ENCODE measurements at places on chromosomes 12 and 14.

GRCh38 chr14:102777711-102778337 lies 575 bp downstream of the TRAF3 start:
- DNase-seq, result no peak

DNA sequence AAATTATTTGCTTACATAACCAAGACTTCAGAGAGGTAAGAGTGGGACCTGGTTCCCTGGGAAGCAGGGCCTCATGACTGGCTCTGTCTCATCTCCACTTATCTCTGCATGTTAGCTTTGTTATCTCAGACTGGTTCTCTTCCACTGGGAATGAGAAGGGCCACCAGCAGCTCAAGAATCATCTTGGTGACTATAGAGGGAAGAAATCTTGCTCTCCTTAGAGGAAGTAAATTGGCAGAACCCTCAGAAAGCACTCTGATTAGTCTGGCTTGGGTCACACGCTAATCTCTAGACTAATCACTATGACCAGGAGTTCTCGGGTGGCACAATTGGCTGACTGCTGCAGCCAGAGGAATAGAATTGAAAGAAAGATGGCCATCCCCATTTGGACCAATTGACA lies 110.8 kb upstream of the KRAS start:
- no peak for DNase-seq

GRCh38 chr12:124352839-124353238 lies 57.9 kb downstream of the RFLNA start:
- no peak for DNase-seq

GRCh38 chr12:4719821-4720636 lies at the start of gene GALNT8:
TSS of gene GALNT8 (plus strand) at chr12:4720400. CDS start at chr12:4720678, 278 bp downstream.
- DNase-seq, result no peak

DNA sequence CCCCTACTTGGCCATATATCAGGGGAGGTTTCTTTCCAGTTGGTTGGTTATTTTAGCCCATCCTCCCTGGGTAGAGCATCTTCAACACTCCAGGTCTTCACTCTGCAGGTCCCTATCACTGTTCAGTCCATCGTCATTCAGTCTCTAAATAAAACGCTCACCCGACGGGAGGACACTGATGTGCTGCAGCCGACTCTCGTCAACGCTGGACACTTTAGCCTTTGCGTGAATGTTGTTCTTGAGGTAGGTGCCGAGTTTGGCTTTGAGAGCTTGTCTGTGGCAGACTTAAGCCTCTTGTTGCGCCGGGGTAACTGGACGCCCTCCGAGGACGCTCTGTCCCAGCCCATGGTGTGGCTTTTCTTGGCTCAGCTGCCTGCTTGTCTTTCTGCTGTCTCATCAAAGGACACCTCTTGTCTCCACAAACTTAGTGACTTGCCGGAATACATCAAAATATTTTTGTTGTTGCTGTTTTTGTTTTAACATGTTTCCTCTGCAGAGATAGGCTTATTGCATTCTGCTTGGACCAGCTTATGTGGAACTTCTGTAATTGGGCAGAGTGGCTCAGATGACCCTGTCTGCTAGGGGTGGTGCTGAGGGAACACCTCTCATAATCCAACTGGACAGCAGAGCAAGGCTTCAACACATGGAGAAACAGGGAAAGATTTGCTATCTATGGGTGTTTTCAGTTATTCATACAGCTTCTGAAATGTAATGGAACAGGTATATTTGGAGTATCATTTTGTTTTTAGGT lies 26.5 kb downstream of the TCTN1 start:
- no peak for DNase-seq

DNA sequence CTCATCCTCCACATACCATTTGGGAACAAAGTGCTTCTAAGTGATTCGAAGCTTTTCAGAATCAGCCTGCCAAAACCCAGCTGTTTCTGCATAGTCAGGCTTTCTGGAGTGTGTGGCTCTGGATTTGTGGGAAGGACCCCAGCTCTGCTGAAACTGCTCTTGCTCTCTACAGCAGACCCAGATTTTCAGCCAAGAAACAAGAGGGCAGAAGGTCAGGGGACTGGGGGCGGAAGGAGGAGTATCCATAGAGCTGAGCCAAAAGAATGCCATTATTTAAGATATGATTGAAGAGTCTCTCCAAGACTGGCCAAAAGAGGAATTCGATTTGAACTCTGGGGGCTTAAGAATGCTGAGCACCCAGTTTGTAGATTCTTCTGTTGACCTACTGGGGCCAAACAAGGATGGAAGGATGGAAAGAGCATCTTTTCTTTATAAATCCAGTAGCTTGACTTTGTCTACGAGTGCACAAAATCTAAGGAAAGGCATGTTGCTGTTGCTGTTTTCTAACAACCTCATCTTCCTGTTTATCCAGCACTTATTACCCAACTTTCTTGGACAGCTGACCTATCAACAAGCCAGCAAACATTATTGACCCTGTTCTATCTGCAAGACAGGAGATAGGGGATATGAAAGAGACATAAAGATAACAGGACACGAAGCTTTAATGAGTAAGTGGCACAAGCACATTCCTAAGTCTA lies 29.2 kb downstream of the FBLN5 start:
- no peak for DNase-seq

DNA sequence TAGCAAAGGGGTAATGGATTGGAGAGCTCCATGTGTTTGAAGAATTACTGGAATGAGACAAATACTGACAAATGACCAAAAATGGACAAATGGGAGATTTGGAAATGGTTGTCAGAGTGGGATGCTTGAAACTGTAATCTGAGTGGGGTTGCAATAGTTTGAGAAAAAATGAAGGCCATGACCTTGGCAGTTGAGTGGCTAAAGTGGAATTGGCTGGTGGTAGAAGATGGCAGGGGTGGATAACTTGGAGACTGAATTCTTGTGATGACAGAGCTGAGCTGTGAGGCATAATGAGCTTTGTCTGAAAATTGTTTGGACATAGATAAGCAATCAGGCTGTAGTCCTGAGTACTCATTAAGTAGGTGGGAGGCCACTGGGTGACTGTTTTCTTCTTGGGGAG lies 222.5 kb upstream of the PRICKLE1 start:
- DNase-seq, result no peak

DNA sequence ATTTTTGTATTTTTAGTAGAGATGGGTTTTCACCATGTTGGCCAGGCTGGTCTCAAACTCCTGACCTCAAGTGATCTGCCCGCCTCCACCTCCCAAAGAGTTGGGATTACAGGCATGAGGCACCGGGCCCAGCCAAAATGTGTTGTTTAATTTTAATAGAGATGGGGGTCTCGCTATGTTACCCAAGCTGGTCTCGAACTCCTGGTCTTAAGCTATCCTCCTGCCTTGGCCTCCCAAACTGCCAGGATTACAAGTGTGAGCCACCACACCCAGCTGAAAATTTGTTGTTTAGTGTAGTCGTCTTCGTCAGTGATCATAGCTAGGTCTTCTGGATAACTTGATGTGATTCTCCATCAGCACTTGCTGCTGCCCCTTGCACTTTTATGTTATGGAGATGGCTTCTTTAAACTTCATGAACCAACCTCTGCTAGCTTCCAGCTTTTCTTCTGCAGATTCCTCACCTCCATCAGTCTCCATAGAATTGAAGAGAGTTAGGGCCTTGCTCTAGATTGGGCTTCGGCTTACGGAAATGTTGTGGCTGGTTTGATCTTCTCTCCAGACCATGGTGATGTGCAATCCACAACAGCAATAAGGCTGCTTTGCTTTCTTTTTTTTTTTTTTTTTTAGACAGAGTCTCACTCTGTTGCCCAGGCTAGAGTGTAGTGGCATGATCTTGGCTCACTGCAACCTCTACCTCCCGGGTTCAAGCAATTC lies 13.0 kb downstream of the ISCU start:
- no peak for DNase-seq

DNA sequence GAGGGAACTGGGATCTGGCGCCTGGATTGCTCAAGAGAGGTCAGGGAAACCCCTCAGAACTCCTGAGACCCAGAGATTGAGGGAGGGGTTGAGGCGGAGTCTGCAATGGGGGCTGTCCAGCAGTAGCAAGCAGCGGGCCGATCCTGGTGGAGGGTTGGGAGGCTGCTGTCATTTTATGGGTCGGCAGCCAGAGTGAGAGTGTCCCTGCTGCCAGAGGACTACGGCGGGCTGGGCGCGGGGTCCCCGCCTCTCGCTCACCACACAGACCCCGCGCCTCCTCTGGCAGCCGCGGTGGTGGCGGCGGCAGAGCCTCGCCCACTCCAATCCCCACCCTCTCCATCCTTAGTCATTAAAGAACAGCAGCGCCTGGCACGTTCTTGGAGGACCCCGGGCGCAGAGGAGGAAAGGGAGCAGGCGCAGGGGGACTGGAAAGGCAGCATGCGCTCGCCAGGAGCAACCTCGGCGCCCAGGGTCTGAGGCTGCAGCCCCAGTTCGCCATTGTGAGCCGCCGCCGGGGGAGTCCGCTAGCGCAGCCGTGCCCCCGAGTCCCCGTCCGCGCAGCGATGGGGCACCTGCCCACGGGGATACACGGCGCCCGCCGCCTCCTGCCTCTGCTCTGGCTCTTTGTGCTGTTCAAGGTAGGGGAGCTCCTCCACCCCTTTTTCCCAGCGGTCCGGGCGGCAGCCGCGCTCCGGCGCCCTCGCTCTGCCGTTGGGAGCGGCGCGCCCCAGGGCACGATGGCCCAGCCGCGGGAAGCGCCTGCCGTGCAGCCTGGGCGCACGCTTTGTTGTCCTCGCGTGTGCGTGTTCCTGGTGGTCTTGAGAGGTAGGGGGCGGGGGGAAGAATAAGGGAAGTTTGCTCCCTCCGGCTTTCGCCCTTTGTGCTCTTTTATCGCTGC lies at the start of gene PTPRO:
TSS of gene PTPRO (plus strand) at position 345 of the 898 bp plus-strand sequence.
- DNase-seq, result no peak

DNA sequence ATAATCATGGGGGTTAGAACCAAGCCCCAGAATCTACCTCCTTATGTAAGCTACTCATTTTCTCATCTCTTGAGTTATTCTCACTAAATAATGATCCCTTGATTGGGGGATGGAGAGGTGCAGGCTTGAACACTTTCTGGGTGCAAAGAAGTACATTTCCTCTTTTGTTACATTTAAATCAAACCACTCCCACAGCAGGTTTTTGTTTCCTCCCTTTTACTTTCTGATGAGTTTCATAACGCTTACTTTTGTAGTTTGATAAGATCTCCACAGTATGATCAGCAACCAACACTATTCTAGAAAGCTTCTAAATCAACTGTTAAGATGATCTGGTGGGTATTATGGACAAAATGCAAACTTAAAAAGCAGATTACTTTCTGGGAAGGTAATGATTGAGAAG lies 20.5 kb downstream of the VCPKMT start:
- peak; percentile 17 for DNase-seq

DNA sequence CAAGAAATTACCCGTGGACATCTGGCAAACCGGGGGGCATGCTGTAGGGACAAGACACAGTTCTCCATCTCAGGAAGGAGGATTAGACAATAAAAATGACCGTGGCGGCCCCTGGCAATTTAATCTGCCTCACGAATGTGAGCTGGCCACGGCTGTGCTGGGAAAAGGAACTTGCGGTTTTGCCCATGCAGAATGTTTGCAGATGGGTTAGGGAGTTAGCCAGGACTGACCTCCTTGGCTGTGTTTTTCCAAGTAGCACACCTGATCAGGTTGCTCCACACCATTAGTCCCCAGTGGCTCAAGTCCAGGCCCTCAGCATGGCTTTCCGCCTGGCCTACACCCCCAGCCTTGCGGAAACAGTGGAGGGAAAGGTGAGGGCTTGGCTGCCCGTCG lies 20.8 kb downstream of the TPCN1 start:
- no peak for DNase-seq

DNA sequence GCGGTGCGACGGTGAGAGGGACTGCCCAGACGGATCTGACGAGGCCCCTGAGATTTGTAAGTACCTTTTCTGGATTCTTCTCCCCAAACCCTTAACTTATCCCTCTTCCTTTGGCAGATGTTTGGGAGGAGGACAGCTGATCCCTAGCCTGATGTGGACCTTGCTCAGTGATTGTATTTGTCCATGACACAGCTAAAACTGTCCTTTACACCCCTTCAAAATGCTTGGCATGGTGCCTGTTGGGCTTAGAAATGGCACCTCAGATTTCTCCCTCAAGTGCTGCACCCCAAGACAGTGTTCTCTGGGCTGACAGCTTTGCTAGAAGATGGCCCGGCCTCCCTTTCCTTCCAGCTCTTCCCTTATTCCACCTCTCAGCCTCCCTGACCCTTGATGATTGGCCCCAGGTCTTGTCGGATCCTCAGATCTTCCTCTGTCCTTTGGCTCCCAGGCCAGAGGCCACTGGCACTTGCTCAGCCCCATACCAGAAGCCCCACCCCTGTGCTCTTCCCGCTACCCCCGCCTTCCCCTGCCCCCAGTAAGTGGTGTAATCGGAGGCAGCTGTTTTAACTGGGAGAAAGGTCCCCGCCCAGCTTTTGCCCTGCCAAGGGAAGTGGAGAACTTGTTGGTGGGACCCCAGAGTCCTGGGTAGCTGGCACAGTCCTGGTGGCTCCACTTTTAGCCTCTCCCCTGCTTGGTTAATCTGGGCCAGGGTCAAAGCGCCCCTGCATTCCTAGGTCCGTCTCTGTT lies 8.7 kb downstream of the LRP1-AS start:
- no peak for DNase-seq

DNA sequence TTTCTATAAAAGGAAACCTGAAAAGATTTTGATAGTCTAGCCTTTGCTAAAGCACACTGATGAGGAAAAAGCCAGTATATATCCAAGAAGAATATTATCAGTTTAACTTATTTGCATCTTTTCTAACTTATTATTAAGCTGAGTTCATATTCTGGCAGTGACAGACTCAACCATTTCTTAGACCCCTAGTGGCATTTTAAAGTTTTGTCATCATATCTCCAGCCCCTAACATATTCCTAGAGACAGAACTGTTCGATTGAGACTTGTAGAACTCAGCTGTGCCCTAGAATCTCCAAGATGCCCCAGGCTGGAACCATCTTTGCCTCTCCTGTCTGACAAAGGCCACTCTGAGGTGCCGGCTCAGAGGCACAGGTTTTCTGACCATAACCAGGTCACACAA lies 365.6 kb downstream of the NELL2 start:
- no peak for DNase-seq

- DNase-seq, result no peak
Observed at GRCh38 chr12:12810553-12811021, 2.6 kb upstream of the DDX47 start.

Data from bone marrow (tissue), 2 donors.